ENCODE measurements at places on chromosomes 16 and 17. TPM values are rescaled to one million over a fixed set of nuclear protein-coding genes. Genes with fewer than 3 reads are reported as not detected.

- H3K4me3 ChIP-seq = no peak overlapping the region
- H3K27ac ChIP-seq = no peak overlapping the region
- H3K36me3 ChIP-seq = no peaks in the 10 kb centered on the region
These were observed 14.9 kb upstream of the MMD start for GRCh38 chr17:55436224-55437158.

DNA sequence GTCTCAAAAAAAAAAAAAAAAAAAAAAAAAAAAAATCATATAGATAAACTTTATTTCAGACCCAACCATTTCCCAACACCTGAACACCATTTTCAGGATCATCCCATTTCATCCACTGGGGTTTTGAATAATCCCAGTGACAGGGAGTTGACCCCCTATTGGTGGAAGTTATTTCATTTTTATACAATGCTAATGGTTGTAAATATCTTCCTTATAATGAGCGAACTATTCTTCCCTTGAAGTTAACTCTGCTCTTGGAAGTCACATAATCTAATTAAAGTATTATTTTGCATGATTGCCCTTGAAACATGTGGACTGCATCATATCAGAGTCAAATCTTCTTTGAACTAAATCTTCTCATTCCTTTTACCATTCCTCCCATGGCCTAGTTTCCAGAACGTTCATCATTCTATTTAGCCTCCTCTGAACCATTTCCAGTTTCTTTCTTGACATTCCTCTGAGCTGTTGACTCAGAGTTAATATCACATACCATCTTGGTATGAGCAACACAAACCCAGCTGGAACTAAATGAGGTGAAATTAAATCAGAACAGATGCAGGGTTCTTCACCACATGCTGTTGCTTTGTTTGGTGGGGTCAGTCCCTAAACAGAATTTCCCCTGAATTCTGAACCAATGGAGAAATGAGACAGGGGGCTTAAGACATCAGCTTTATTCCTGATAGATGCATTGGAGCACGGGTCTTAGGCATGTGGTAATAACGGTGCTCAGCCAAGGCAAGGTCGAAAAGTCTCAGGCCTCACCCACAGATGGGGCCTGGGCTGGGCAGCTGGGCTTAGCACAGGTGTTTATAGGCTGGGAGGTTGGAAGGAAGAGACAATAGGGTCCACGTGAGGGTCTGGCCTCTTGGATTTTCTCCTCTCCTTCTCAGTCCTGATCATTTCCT lies 8.9 kb downstream of the HSD17B2 start:
- no peak for DNase-seq
- no peak overlapping the region for H3K4me3 ChIP-seq
- H3K27ac ChIP-seq = no peak overlapping the region

GRCh38 chr17:45666046-45666600 lies 118.0 kb upstream of the CRHR1 start:
- peaks cover 9% of the 10 kb centered on the region for H3K27me3 ChIP-seq
- H3K4me3 ChIP-seq = no peak overlapping the region
- no peaks in the 10 kb centered on the region for H3K4me1 ChIP-seq
- no peaks in the 10 kb centered on the region for H3K36me3 ChIP-seq
- no peak for DNase-seq
- H3K27ac ChIP-seq = no peak overlapping the region

DNA sequence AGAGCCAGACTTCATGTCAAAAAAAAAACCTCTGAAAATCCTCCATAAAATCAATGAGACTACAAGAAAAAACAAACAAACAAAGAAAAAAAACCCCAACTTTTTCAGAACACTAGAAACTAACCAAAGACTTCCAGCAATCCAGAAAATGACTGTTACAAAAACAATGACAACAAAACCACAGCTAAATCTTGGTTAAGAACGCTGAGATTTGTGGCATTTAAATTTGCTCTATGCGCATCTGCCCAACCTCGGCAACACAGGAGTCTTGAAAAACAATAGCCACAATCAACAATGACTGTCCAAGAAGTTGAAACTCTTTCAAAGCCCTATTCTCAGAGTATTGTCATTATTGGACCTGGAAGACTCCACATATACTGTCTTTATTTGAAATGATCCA lies 402.4 kb downstream of the ZFHX3 start:
- no peak overlapping the region for H3K27ac ChIP-seq
- no peak overlapping the region for H3K4me3 ChIP-seq
- H3K36me3 ChIP-seq = no peaks in the 10 kb centered on the region
- no peaks in the 10 kb centered on the region for H3K4me1 ChIP-seq
- no peak for DNase-seq
- H3K27me3 ChIP-seq = no peaks in the 10 kb centered on the region

DNA sequence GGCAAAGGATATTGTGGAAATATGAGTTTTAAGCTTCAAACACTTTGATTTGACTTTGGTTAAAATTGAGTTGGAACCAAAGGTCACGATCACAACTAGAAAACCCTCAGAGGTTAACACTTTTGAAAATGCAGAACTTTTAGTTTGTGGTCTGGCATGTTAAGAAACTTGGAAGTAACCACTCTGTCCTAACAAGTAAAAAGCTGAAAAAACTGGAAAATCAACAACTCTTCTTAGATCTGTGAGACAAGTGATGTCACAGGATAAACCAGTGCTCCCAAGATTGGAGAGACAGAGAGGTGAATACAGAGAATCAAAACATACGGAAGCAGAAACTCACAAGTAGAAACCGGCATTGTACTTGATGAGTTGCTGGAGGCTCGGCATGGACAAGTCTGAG lies 17.4 kb downstream of the MFSD6L start:
- H3K27me3 ChIP-seq = no peaks in the 10 kb centered on the region
- no peak overlapping the region for H3K4me3 ChIP-seq
- H3K27ac ChIP-seq = no peak overlapping the region
- DNase-seq = no peak
- H3K36me3 ChIP-seq = no peaks in the 10 kb centered on the region
- no peaks in the 10 kb centered on the region for H3K4me1 ChIP-seq

ACSM5 gene
- total RNA-seq = 2.2 TPM

TBC1D3G gene
- total RNA-seq = not detected
